ENCODE measurements at places on chromosomes 12 and 14.

GRCh38 chr14:51654533-51654845 is 2.8 kb downstream of the FRMD6 start:
- no peak for DNase-seq

DNA sequence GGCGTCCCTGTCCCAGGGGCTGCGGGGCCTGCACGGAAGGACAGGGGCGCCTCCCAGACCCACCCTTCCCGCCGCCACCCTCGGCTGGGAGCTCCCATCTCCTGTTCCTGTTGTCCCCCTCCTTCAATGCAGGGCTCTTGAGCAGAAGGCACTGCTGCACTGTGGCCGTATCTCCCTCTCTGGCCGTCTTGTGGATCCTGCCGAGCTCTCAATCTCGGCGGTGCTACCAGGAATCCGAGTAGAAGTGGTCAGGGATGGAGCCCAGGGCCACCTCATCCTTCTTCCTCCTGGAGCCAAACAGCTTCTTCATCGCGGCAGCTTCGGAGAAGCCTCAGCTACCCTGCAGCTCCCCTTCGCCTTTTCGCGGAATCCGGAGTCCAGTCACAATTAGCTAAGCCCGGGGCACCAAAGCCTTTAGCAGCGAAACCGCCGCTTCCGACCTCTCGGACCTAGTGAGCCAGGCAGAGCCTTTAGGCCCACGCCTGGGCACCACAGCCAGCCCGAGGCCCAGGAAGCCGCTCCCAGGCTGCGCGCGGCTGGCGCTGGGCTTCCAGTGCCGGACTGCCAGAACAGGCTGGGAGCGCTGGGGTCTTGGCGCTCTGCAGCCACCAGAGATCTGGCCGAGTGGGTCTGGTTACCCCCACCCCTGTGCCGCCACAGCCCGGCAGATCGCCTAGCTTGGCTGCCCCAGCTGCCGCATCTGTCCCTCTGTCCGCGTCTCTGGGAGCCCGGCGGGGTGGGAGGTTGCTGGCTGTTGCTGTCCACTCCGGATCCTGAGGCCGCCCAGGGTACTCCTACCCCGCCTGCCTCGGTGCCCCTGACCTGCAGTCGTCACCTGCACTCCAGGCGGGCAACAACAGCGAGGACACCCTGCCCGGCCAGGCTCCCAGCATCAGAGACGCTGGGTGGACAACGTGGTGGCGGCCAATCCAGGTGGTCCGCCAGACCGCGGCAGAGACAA is 69.1 kb downstream of the ASCL4 start:
- no peak for DNase-seq

DNA sequence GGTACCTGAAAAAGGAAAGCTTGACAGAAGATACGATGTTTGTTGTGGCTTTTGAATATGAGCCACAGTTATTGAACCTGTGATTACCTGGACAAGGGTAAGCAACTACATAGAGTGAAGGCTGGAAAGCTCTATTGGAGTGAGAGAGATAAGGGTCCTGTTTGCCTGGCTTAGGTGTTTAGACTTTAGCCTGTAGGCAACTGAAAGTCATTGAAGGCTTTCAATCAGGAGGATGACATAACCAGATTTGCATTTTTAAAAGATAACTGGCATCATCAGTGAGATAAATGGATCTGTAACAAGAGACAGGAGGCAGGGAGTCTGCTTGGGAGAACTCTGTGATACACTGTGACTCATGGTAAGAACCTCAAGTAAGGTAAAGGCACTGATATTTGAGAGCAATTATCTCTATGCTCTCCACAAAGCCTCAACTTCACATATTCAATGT is 128.9 kb upstream of the SOX5 start:
- no peak for DNase-seq

- no peak for DNase-seq
These were observed 17.5 kb upstream of the GXYLT1 start for GRCh38 chr12:42162193-42162592.

GRCh38 chr12:19896534-19896933 is 457.2 kb downstream of the AEBP2 start:
- no peak for DNase-seq

DNA sequence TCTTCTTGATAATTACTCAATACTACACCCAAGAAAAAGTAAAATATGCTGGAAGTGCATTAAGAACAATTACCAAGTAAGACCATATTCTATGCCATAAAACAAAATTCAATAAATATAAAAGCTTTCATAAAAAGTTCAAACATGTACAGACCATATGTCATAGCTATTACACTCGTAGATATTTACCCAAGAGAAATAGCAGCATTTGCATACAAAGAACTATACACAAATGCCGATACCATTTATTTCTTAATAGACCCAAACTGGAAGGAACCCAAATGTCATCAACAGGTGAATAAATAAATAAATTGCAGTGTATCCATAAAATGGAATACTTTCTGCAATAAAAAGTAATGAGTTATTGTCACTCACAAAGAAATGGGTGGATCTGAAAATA is 78.3 kb upstream of the SLC16A7 start:
- DNase-seq, result no peak

DNA sequence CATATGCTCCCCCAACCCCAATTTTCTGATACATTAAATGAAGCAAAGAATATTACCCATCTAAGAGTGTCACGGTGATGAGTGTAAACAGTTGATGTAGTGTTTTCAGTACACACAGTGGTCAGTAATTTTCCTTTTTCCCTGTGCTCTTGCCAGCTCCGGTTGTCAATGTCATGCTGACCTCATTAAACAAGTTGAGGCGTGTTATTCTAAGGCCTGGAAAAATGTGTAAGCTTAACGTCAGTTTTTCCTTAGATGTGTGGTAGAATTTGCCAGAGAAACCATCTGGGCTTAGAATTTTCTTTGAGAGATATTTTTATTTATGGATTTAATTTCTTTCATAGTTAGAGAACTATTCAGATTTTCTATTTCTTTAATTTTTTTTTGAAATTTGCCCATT is 11.7 kb upstream of the SERPINA6 start:
- no peak for DNase-seq

GRCh38 chr14:65976761-65977404 is 509.3 kb upstream of the CCDC196 start:
- no peak for DNase-seq

DNA sequence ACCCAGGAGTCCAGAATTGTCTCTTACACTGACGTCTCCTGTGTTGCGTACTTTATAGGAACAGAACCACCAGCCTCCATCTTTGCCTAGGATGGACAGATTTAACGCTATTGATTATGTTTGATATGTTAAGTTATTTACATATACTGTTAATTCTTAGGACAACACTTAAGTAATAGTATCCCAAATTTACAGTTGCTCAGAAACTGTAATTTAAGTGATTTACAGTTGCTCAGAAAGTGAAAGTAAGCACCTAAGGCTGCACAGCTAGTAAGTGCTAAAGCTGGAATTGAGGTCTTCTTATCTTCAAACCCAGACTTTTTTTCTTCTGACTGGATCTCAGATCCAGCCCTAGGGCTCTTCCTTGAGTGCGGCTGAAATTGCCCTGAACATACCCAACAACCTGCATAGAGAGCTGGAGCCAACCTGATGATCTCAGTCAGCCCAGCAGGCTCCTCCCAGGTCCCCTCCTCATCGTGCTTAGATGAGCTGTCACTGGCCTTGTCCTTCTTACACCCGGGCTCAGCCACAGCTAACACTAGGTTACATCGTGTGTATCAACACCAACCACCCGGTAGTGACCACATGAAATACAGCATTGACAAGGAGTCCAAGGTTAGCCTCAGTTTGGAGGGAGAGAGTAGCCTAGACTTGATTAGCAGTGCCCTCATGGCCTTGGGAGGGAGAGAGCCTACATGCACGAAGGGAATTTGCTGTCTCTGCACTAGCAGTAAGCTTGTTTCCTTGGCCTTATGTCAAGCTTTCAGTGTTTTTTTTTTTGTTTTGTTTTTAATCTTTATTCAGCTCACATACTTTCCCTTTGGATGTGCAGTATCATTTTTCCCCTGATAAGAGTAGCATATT is 111.1 kb upstream of the ARHGAP5 start:
- no peak for DNase-seq

GRCh38 chr12:81332054-81332453 is 254.2 kb downstream of the ACSS3 start:
- DNase-seq, result no peak

DNA sequence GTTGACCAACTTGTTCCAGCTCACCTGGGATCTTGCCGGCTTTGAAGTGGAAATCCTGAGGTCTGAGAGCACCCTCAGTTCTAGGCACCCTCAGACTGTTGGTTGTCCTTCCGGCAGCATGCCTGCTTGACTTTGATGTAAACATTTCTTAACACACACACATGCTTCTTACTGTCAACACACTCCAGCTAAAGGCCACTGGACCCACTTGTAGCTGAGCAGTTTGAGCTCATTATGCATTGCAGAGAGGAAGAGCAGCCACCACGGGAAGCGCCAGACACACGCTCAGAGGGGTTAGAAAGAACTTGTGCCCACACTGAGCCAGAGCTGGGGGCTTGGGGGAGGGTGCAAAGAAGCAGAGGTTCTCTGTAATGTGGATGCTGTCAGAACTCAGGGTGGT is 55.8 kb downstream of the TNFAIP2 start:
- DNase-seq, result no peak

GRCh38 chr12:33383503-33383902 is 56.1 kb downstream of the SYT10 start:
- DNase-seq, result no peak

- no peak for DNase-seq
These were observed 55.7 kb downstream of the ITPK1 start for GRCh38 chr14:93059917-93060545.

DNA sequence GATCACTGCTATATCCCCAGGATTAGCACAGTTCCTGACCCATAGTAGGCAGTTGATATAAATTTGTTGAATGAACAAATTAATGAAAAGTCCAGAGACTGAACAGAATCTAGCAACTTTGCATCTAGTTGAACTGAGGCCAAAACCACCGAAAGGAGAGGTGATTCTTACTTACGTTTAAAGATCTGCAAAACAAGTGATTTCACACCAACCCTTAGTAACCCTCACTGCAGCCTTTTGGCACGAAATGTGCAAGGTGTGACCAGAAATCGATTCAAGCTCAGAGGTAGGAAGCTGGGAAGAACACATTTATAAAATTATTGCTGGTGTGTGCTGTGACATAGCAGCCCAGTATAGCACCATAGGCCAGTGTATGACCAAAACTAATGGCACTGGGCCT is 70.8 kb downstream of the SUDS3 start:
- DNase-seq, result no peak

GRCh38 chr12:57522887-57523705 is 472 bp downstream of the MBD6 start:
- DNase-seq, result no peak

DNA sequence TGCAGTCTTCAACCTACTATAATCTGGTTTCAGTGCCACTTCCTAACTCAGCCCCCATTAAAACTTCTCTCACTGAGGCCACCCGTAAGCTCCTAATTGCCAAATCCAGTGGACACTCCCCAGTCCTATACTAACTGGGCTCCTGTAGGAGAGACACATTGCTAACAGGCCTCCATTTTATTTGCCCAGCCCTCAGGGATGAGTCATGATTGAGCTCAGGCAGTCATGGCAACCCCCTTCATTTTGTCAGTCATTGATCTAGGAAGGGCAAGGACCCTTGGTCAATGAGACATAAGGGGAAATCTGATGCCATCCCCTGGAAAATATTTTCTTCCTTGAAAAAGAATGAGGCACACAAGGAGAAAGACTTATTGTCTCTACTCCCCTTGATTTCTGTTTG is 70.1 kb upstream of the HIF1A start:
- DNase-seq, result no peak

GRCh38 chr14:26887847-26888246 is 290.0 kb upstream of the NOVA1 start:
- no peak for DNase-seq

- DNase-seq, result no peak
These were observed 3.5 kb downstream of the KRT7 start for GRCh38 chr12:52236386-52237050.

GRCh38 chr12:130619385-130620001 is 96.6 kb downstream of the RIMBP2 start:
- no peak for DNase-seq

DNA sequence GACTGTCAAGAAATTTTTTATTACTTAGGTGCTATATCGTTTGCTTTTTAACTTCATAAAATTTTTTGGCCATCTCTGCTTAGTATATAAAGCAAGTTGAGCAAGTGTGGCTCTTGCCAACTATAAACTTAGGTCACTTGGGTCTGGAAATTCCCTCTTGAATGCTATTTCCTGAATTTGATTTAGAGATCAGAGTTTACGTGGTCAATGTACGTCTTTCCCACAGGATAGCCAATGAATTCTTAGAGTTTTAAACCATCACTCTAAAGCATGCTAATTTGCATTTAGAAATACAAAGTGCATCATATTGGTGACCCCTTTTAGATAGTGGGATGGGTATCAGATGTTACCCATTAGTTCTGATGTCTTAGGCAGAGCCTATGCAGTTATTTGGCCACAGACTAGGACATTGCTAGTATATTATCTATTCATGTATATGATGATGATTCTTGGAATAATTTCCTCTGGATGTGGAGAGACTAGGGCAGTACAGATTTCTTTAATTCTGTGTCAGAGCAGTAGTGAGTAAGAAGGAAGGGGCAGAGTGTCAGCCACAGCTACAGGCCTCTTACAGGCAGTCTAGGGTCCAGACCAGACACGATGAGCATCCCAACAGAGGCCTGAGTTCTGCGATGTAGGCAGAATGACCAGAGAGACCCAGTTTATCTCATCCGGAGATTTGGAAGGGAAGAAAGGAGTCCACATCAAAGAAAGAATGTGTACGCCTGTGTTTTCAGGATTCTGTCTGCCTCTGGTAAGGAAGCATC is 30.3 kb downstream of the SCN8A start:
- DNase-seq, result no peak

GRCh38 chr14:102333390-102333789 is 13.8 kb downstream of the ZNF839 start:
- DNase-seq, result no peak

DNA sequence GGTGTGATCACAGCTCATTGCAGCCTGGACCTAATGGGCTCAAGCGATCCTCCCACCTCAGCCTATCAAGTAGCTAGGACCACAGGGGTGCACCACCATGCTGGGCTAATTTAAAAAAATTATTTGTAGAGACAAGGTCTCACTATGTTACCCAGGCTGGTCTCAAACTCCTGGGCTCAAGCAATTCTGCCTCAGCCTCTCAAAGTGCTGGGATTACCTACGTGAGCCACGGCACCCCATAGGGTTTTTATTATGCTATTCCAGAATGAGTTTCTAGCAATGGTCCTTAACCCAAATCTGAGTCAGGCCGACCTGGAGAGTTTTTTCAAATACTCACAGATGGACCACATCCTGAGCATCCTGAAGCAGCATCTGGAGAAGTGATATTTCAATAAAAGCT is 159.8 kb downstream of the CPNE8 start:
- DNase-seq, result no peak

DNA sequence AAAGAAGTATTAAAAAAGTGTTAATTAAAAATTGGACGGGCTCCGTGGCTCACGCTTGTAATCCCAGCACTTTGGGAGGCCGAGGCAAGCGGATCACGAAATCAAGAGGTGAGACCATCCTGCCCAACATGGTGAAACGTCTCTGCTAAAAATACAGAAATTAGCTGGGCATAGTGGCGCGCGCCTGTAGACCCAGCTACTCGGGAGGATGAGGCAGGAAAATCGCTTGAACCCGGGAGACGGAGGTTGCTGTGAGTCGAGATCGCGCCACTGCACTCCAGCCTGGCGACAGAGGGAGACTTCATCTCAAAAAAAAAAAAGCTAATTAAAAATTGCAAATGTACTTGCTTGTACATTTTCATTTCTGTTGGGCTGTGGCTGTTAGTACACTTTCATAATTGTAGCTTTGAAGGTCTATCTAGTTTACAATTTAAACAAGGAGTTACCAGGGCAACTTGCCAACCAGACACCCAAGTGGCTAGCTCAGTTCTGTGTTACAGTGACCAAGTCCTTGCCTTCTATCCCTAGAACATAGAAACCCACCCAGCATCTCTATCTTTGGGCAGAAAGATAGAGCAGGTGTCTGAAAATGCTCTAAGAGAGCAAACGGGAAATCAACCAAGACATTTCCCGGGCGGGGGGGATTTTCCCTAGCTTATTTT is 1.2 kb downstream of the COA8 start:
- DNase-seq, result no peak

All from hippocampal formation (tissue), 2 donors.